ENCODE measurements at places on chromosomes 4 and X.

DNA sequence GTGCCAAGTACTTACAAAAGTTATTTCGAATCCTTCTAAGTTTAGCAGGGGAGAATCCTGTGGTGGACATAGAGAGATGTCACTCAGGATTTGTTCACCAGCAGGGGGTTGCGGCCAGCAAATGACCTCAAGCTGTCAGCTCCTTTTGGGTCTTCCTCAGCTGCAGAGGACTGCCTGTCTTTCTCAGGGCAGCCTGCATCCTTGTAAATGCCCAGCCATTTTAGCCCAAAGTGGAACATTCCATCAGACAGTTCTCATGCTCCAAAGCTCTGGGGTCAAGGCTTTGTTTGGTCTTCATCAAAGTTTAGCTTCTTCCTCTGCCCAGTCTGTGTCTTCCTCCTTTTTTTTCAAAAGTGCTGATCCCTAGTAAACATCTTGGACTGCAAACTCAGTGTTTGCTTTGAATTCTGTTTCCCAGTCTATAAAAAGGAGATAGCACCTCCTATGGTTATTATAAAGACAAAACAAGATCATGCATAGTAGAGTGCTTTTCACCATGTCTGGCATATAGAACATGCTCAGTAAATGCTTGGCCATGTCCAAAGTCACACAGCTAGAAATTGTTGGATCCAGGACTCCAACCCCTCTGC is 156.4 kb upstream of the GATB start:
- DNase-seq = no peak

DNA sequence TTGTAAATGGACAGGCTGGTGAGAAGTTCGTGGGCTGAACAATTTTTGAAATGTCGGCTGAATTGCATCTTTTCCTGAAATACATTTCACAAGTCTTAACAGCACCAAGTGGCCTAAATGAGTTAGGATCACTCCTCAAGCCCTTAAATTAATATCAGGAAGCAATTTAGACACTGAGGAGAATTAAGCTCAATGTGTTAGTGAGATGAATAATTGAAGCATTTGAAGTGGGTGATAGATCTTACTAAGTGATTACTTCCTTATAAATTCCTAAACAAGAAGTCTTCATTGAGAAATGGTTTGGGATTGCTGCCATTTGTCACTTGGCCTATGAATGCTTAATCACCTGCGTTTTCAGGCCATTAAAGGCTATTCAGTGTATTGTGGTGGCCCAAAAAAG is 116.8 kb downstream of the NAA11 start:
- DNase-seq = no peak

DNA sequence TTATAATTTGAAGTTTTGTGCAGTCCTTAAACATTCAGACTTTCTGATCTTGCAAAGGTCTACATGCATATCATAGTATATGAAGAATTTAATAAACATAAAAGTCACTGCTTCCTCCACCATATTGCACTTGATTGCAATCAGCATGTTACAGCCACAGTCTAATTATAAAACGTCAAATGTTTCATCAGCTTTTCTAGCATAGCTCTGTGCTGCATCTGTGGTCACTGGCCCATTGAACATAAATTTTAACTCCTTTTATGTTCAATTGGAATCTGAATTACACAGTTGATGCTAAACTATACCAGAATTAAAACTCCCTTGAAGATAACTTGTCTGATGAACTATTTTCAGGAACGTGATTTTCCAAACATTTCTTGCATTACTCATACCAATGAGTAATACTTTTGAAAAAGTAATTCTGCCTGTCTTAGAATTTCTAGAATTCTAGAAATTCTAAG is 329.1 kb downstream of the GALNTL6 start:
- peak; percentile 21 for DNase-seq

DNA sequence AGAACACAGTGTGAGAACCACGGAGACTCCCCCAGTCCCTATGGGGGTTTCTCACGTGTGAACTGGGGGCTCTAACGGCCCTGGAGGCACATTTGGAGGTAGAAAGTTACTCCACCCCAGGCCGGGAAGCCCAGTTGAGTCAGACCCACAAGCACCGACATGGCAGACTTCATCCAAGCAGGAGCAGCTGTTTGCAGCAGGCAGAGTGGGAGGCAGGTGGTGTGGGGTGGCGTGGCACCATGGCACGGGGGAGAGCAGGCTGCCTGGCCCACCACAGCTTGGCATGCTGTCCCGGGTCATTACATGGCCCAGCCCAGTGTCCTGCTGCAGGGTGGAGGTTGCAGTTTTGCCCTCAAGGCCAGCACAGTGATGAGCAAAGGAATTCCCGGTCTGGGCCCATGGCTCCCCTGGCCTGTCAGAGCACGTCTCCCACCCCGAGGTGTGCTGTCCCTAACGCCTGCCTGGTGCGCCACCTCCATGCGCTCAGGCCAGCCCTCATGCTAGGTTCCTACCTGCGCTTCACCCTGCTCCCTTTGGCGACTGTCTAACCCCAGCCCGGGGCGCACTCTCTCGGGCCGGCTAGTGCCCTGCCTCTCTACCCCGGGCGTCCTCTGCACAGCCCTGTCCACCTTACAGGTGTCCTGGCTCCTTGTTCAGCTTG is 90.6 kb upstream of the AFAP1 start:
- DNase-seq = no peak

- DNase-seq = peak; percentile 77
Observed at GRCh38 chr4:82372517-82373485, 990 bp downstream of the HNRNPD start.

DNA sequence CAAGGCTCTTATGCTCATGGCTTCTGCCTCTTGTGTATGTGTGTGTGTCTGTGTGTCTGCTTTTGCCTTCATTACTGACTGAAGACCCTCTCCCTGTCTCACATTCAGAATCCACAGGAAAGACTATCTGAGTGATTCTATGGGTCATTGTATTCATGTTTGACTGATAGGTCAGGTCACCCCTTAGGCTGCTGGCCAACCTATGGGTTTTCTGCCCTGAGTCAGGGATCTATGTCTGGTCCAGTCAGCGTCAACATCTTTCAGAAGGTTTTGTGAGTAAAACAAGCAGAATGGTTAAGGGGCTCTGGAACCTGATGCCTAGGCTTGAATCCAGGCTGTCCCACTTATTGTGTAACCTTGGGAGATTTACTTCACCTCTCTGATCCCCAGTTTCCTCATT is 30.5 kb downstream of the NHSL2 start:
- DNase-seq = no peak

GRCh38 chr4:176533159-176533558 is 213.4 kb downstream of the SPCS3 start:
- no peak for DNase-seq

GRCh38 chrX:153343674-153344073 is 9.7 kb downstream of the ZNF275 start:
- no peak for DNase-seq

- no peak for DNase-seq
Observed at GRCh38 chr4:89922848-89923416, 28.3 kb downstream of the MMRN1 start.

- DNase-seq = no peak
Observed at GRCh38 chr4:181061787-181062186, 1181.4 kb upstream of the TENM3 start.

DNA sequence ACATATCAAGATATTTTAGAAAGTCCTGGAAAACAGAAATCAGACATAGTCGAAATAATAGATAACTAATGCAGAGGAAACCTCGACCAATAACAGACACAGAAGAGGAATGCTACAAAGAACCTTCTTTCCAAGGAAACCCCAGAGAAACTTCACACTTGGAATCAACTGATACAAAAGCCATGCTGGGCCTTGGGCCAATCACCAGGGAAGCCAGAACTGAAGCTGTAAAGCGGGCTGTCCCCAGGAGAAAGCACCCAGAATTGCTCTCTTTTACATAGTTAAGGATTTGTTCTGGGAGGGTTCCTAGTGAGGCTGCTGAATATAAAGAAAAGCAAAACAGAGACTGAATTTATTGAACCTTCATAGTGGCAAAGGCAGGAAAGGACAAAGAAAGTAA is 100.5 kb downstream of the PRDM5 start:
- no peak for DNase-seq

DNA sequence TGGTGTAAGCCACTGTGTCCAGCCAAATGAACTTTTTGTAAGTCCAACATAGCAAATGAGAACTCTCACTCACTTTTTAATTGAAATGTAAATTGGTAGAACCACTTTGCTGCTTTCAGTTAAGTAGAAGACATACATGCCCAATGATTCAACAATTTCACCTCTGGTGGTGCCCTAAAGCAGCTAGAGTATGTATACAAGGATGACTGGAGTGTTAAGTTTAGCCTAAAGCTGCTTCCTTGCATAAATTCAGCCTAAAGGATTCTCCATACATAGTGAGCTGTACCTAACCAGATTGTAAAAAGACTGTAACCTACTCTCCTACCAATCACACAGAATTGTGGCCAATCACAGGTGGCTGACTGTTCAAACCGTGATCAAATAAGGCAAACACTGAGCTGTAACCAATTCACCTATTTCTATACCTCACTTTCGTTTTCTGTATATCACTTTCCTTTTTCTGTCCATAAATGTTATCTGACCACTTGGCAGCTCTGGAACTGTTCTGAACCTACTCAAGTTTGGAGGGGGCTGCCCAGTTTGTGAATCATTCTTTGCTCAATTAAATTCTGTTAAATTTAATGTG is 39.9 kb downstream of the PDS5A start:
- DNase-seq = no peak

DNA sequence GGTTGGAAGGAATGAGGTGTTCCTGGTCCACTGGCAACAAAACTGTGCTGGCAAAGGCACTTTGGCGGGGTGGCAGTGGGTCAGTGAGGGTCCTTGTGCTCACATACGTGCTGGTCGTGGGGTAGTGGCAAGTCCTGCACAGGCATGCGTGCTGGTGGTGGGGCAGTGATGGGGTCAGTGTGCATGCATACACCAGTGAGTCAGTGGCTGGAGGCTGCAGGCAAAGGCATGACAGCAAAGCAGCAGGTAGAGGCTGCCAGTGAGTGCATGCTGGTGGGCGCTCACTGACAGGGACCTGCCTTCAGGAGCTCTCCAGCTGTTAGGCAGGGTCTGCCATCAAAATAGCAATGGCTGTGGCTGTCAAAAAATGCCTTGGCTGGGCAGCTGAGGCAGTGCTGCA is 42.1 kb downstream of the TMPRSS11E start:
- DNase-seq = no peak

DNA sequence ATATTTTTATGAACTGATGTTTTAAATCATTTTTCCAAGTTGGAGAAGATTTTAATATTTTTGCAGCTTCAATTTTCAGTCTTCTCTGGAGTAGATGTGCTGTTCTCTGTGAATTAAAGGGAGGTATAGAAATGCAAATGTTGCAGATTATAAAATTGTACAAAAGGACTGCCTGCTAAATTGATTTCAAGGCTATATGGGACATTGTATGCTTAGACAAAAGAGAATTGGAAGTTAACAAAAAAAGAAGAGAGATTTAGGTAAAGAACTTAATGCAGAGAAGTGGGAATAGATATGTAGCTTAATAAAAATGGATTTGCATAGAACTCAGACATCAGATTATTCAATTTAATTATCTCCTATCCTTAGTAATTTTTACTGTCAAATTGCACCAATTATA is 403.3 kb downstream of the ZIC3 start:
- no peak for DNase-seq

GRCh38 chr4:174317531-174317930 is 33.8 kb downstream of the CEP44 start:
- no peak for DNase-seq

- no peak for DNase-seq
Observed at GRCh38 chrX:110133735-110134370, 130.9 kb downstream of the TMEM164 start.

DNA sequence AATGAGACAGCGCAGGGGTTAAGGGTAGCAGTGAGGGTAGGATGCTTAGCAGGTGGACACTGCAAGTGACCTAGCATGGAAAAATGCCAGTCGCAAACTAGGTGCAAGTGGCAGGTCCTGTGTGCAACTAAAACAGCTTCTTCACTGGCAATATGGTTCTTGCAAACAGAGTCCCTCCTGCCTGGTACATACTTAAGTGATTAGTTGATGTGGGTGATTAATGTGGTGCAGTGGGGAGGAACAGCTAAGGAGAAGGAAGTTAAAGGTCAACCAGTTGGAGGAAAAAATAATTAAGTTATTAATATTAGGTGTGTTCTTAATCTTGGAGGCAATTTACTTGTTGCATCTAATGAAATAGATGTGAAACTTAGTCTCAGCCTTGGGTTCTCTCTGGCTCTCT is 121.6 kb upstream of the IGFBP7 start:
- no peak for DNase-seq

DNA sequence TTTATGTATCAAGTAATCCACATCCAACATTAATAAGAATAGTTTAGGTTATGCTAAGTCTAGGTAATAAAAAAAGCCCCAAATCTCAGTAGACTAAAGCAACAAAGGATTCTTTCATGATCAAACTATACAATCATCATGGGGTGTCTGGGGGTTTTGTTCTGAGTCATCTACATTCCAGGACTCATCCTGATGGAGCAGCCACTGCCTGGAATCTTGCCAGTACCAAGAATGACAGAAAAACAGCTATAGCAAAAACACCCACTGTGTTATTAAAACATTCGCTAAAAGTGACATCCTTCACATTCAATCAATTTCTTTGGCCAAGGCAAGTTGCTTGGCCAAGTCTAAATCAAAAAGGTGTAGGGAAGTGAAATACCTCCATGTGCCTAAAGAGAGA is 3.9 kb upstream of the ARHGEF38 start:
- DNase-seq = no peak

GRCh38 chrX:115364670-115365069 is 75.2 kb downstream of the LUZP4 start:
- no peak for DNase-seq

DNA sequence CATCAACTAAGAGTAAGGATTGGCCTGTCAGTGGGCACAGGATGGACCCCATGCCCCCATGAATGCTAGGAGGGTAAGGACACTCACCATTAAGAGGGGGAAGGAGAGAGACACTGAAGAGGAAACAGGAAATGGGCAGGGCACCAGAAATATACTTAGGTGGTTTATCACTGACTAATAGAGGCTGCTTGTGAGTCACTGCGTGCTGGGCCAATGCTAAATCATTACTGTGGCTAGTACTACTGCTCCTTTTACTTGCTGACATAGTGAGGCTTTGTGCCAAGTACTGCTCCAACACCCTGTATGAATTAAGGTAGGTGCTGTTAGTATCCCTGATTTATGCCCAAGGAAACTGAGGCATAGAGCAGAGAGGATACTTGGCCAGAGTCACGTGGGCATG is 130.4 kb upstream of the FRMPD4 start:
- no peak for DNase-seq

DNA sequence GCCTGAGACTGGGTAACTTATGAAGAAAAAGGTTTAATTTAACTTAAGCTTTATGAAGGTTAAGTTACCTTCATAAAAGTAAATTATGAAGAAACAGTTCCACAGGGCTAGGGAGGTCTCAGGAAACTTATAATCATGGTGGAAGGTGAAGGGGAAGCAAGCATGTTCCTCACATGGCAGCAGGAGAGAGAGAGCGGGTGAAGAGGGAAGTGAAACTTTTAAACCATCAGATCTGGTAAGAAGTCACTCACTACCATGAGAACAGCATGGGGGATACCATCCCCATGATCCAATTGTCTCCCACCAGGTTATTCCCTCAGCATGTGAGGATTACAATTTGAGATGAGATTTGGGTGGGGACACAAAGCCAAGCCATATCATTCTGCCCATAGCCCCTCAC is 944.7 kb upstream of the NDST4 start:
- DNase-seq = no peak

Data from common myeloid progenitor, CD34-positive (primary cell).